ENCODE measurements at places on chromosomes 6 and 20. TPM values are rescaled to one million over a fixed set of nuclear protein-coding genes. Genes with fewer than 3 reads are reported as not detected.

The ELOVL2 gene
- total RNA-seq: 10.6 TPM

The ZFP57 gene
- total RNA-seq: not detected

The NTSR1 gene
- 0.56 TPM for total RNA-seq

The BEND6 gene
- 10.6 TPM for total RNA-seq

The SCUBE3 gene
- total RNA-seq: 21.1 TPM

The SRPK1 gene
- total RNA-seq: 92.8 TPM

The HLA-DQB1 gene
- not detected for total RNA-seq

The KHDRBS2 gene
- not detected for total RNA-seq

The TRIM38 gene
- 6.7 TPM for total RNA-seq

The MCM8 gene
- total RNA-seq: 13.9 TPM

The SHLD1 gene
- total RNA-seq: 1.9 TPM

The POM121L2 gene
- total RNA-seq: not detected

DNA sequence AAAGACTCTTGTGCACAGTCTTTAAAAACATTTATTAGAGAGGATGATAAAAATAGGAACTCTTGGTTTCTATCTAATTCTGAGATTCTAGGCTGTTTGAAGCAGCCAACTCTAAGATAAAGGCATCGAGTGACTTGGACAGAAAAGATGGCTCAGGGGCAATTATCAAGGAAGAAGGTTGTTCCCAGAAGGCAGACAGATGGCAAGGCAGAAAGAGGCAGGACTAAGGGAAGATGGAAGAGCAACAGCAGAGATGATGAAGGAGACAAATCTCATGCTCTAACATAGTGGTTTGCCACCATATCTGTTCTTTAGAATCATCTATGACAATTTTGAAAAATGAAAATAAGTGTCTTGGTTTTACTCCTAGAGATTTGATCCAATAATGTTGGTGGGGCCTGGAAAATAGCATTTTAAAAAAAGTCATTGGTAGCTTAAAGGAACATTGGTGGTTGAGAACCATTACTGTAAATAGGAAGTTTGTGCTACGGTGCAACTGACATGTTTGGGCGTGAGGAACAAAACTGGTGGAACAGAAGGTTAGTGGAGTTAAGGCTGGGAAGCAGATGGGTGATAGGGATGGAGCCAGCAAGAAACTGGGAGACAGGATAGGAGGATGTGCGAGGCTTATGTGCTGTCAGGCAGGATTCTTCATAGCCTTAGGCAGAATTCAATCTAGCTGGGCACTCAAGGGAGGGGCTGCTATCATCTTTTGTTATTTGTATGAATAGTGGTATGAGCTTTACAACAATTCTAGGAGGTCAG lies 751.1 kb downstream of the DHX35 start:
- no peaks in the 10 kb centered on the region for H3K4me1 ChIP-seq
- H3K36me3 ChIP-seq: no peaks in the 10 kb centered on the region
- H3K27me3 ChIP-seq: no peaks in the 10 kb centered on the region
- no peak for DNase-seq
- no peak overlapping the region for H3K4me3 ChIP-seq
- H3K27ac ChIP-seq: no peak overlapping the region

- no peak for DNase-seq
- H3K4me3 ChIP-seq: no peak overlapping the region
- H3K27me3 ChIP-seq: no peaks in the 10 kb centered on the region
- 0 out of 2 replicates have a peak, but pooled peaks cover 2% of the 10 kb centered on the region for H3K4me1 ChIP-seq
- no peak overlapping the region for H3K27ac ChIP-seq
Measured at GRCh38 chr6:109172101-109172746, 76.9 kb downstream of the CEP57L1 start.

- H3K36me3 ChIP-seq: peaks cover 22% of the 10 kb centered on the region
- H3K4me3 ChIP-seq: no peak overlapping the region
- no peaks in the 10 kb centered on the region for H3K27me3 ChIP-seq
- peaks cover 7% of the 10 kb centered on the region for H3K4me1 ChIP-seq
- peak; percentile 83 for DNase-seq
Measured at GRCh38 chr20:5191829-5192569, 65.2 kb downstream of the CDS2 start.

DNA sequence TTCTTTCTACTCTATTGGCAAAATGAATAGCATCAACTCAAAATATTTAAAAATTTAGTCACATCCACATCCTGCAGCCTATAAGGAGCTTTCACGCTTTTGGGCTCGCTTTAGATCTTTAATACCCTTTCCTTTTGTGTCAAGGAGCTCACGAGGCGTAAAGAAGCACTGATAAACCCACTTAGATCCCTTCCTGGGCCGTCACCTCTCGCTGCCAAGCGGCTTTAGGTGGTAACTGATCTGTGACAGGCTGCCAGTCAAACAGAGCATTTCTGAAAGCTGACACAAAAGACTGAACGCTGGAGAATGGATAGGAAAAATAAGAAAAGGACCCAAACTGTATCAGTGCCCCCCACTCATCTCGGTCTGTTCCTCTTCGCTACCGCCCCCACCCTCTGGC lies 385.7 kb upstream of the MMS22L start:
- H3K27me3 ChIP-seq: no peaks in the 10 kb centered on the region
- no peak overlapping the region for H3K27ac ChIP-seq
- no peaks in the 10 kb centered on the region for H3K36me3 ChIP-seq
- no peak overlapping the region for H3K4me3 ChIP-seq

DNA sequence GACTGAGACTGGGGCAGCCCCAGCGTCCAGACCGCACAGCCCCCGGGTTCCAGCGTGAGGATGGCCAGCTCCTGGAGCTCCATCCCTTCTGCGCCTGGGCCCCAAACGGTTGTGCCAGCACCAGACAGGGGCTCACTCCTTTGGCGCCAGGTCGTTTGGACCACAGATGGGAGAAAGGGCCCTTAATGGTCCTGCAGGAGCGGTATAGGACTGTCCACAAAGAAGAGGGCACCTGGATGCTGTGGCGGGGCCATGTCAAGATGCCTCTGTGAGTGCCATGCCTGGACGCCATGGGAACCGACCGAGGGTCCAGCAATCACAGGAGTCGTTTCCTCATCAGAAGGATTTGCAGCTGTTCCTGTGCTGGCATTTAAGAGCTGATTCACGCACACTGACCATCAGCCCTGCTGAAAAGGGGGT lies 82.7 kb downstream of the DLL1 start:
- H3K4me1 ChIP-seq: no peaks in the 10 kb centered on the region
- no peak overlapping the region for H3K4me3 ChIP-seq
- no peaks in the 10 kb centered on the region for H3K27me3 ChIP-seq
- no peaks in the 10 kb centered on the region for H3K36me3 ChIP-seq
- no peak for DNase-seq

GRCh38 chr6:25375125-25375524 lies 96.0 kb downstream of the CARMIL1 start:
- H3K4me3 ChIP-seq: no peak overlapping the region
- no peak for DNase-seq
- H3K27ac ChIP-seq: no peak overlapping the region
- H3K27me3 ChIP-seq: no peaks in the 10 kb centered on the region

- H3K4me1 ChIP-seq: peaks cover 10% of the 10 kb centered on the region
- peaks cover 10% of the 10 kb centered on the region for H3K27me3 ChIP-seq
- H3K36me3 ChIP-seq: no peaks in the 10 kb centered on the region
- no peak for DNase-seq
- H3K27ac ChIP-seq: no peak overlapping the region
Measured at GRCh38 chr6:109262261-109262660, 120.0 kb downstream of the CD164 start.

- H3K4me3 ChIP-seq: no peak overlapping the region
- H3K27me3 ChIP-seq: no peaks in the 10 kb centered on the region
- H3K36me3 ChIP-seq: peaks cover 43% of the 10 kb centered on the region
- peak overlapping the region; percentile 18 for H3K27ac ChIP-seq
- no peak for DNase-seq
Measured at GRCh38 chr20:41178495-41178894, 41.2 kb downstream of the PLCG1 start.

- H3K27ac ChIP-seq: no peak overlapping the region
- H3K36me3 ChIP-seq: no peaks in the 10 kb centered on the region
- H3K4me3 ChIP-seq: peak overlapping the region; percentile 67
- DNase-seq: no peak
- 0 out of 2 replicates have a peak, but pooled peaks cover 1% of the 10 kb centered on the region for H3K27me3 ChIP-seq
Measured at GRCh38 chr6:14118091-14118439, 493 bp downstream of the CD83 start.

DNA sequence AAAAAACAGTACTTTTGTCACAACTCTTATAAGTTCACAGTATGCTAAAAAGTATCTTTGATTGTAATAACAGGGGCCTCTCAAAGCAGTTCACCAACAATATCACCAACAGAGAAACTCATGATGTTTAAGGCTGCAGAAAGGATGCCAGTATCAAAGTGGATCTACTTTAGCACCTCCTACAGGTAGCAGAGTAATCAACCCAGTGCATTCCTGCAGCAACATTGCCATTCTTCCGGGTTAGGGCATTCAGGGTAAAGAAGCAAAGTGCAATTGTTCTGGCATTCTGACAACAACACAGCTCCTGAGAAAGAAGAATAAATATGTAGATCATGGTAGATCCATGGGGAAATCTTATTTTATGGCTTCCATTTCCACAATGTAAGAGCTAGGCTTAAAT lies 7.6 kb upstream of the SLC17A4 start:
- DNase-seq: no peak
- H3K36me3 ChIP-seq: no peaks in the 10 kb centered on the region
- no peaks in the 10 kb centered on the region for H3K4me1 ChIP-seq
- no peaks in the 10 kb centered on the region for H3K27me3 ChIP-seq
- H3K27ac ChIP-seq: no peak overlapping the region
- no peak overlapping the region for H3K4me3 ChIP-seq

- peaks cover 6% of the 10 kb centered on the region for H3K27me3 ChIP-seq
- H3K27ac ChIP-seq: no peak overlapping the region
- no peak overlapping the region for H3K4me3 ChIP-seq
- H3K4me1 ChIP-seq: peaks cover 2% of the 10 kb centered on the region
Measured at GRCh38 chr20:5913166-5913565, 37.2 kb downstream of the TRMT6 start.

DNA sequence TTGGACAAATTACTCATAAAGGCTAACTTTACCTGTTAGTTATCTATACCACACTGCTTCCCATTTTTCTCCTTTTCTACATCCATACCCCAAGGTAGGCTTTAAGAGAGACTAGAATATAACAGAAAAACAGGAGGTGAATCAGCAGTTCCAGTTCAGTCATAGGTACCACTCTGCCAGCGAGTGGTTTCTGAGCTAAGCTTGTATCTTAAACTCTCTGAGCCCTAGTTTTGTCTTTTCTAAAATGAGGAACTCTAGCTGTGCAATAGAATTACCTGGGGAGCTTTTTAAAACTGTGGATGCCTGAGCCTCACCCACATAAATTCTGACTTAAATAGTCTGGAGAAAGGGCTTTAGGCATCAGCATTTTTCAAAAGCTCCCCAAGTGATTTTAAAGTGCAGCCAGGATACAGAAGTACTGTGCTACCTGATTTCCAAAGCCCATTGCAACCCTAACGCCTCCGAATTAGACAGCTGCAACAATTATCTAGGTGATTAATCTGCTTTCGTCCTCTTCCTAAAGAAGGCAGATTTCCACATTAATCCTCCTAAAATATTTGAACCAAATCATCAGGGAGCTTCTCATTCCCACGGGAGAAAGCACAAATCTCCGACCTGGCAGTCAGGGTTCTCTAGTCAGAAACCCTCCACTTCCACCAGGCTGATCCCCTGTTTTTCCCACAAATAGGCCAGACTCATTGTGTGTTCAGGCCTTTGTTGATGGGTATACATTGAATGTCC lies 37.4 kb upstream of the RPL7L1 start:
- no peak for DNase-seq
- no peaks in the 10 kb centered on the region for H3K27me3 ChIP-seq
- no peak overlapping the region for H3K4me3 ChIP-seq
- H3K36me3 ChIP-seq: peaks cover 2% of the 10 kb centered on the region
- H3K27ac ChIP-seq: no peak overlapping the region

DNA sequence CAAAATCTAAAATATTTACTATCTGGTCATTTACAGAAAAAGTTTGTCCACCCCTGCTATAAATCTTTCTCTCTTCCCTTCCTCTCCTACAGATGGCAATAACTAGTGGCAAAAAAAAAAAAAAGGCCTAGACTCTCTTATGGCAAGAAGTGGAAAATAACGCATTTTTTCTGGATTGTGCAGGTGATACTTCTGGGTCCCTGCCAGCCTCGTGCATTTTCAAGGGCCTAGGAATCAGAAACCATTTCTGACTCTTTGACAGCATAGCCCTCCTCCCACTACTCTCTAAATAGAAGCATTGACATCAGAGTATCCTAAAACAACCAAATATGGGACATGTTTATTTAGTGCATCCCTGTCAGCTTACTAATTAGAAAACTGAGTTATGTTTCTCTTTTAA lies 251.0 kb downstream of the KHDC1L start:
- no peak for DNase-seq
- H3K4me3 ChIP-seq: no peak overlapping the region
- H3K27ac ChIP-seq: no peak overlapping the region
- H3K4me1 ChIP-seq: peaks cover 5% of the 10 kb centered on the region
- no peaks in the 10 kb centered on the region for H3K27me3 ChIP-seq

DNA sequence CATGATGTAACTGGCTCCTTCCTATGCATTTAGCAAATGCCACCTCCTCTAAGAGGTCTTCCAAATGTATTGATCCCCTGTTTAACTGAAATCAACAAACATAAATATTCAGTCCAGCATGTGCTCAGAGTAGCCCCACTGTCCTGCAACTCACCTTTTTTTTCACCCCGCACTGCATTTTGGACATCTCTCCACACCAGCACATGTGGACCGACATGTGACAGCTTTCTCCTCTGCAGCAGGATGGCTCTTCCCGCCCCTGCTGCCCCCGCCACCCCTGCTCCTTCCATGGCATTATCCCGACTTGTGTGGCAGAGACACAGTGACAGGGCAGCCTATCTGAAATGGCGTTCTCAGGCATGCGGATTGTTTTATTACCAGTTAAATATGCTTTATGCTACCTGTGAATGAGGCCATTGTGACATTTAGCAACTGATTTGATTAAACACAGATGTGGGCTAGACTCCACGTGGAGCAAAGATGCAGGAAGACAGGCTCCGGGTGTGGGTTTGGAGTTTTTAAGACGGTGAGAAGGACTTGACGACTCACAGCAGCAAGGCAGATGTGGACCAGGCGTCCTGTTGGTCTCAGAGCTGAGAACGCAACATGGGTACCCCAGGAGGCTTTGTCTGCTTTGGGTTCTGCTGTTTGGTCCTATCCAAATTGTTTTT lies 161.2 kb downstream of the EYA2 start:
- no peaks in the 10 kb centered on the region for H3K36me3 ChIP-seq
- no peaks in the 10 kb centered on the region for H3K27me3 ChIP-seq
- H3K27ac ChIP-seq: no peak overlapping the region

DNA sequence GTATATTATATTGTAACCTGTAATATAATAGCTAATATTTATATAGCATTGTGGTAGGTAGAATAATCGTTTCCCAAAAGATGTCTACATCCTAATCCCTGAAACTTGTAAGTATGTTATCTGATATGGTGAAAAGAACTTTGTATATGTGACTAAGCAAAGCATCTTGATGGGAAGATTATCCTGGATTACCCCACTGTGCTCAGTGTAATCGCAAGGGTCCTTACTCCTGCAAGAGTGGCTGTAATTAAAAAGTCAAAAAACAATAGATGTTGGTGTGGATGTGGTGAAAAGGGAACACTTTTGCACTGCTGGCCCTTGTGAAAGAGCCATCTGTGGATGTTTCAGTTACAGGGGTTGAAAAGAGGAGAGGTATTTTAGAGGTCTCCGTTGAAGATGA lies 95.2 kb downstream of the EDN1 start:
- H3K27ac ChIP-seq: no peak overlapping the region
- H3K4me3 ChIP-seq: no peak overlapping the region
- H3K36me3 ChIP-seq: no peaks in the 10 kb centered on the region
- DNase-seq: no peak

All from IMR-90 (cell line).